ENCODE measurements at places on chromosomes 6 and 20. TPM values are rescaled to one million over a fixed set of nuclear protein-coding genes. Genes with fewer than 3 reads are reported as not detected.

Gene ABHD16B
- total RNA-seq = not detected

Gene NINL
- 2.6 TPM for total RNA-seq

Gene CRYBG1
- total RNA-seq = 1.7 TPM

Gene PLAGL1
- total RNA-seq = 15.6 TPM

Gene TTLL9
- not detected for total RNA-seq

Gene FARS2
- 17.9 TPM for total RNA-seq

- no peak for DNase-seq
Observed at GRCh38 chr20:1897965-1898464, 2.8 kb downstream of the SIRPA start.

- DNase-seq = no peak
Observed at GRCh38 chr6:123226398-123226797, 230.4 kb downstream of the CLVS2 start.

GRCh38 chr6:92446052-92446451, 973.3 kb downstream of the EPHA7 start:
- no peak for DNase-seq

- DNase-seq = no peak
Observed at GRCh38 chr20:61487997-61488371, 235.9 kb downstream of the CDH4 start.

GRCh38 chr6:86685230-86685797, 252.0 kb upstream of the HTR1E start:
- no peak for DNase-seq

DNA sequence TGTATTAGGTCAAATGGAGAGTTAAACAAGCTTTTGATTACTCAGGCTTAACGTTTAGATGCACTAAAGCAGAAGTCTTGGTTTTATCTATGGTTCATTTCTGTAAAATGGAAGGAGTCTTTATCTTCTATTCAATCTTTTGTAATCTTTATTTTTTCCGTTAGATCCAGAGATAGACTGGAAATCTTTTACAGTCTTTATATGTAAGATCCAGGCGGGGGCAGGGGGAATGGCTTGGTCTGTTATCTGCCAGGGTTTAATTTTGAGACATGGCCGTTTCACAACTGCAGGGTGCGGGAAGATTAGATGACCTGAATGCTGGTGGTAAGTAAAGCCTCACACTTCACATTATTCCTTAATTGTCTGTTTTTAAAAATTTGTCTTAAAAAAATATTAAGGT, 3.7 kb downstream of the AKAP12 start:
- no peak for DNase-seq

DNA sequence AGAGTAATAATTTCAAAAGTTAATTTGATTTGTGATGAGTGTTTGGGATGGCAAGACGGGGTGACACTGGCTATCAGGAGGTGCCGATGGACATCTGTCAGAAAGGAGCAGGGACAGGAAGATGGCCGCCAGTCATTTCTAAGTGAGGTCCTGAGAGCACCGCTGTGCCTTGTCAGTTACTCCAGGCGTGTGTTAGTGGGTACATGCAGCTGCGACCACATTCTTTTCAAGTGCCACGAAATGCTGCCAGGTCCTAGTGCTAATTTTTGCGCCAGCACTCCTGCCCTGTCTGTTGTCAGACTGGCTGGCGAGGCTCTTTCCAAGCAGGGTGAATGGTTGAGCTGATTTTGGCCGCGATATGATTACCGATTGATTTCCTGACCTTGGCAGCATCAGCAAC, 64.6 kb upstream of the INSM1 start:
- DNase-seq = no peak

DNA sequence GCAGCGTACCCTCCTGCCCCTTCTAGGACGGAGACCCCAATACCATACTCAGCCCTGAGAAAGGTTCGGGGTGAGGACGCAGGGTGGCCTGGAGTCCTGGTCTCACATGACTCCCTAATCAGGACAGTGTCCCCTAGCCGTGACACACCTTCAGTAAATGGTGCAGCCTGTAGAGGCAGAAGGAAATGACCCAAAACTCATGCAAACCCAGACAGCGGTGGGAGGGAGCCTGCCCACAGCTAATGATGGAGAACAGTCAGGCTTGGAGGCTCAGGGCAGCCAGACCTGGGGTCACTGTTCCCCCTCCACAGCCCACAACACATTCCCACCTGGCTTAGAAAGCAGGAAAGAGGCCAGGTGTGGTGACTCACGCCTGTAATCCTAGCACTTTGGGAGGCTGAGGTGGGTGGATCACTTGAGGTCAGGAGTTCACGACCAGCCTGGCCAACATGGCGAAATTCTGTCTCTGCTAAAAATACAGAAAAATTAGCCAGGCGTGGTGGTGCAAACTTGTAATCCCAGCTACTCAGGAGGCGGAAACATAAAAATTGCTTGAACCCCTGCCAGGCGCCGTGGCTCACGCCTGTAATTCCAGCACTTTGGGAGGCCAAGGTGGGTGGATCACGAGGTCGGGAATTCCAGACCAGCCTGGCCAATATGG, 8.8 kb upstream of the HMGA1 start:
- no peak for DNase-seq

GRCh38 chr20:43755390-43755789, 28.6 kb upstream of the GTSF1L start:
- no peak for DNase-seq

GRCh38 chr6:168681748-168682147, 240.8 kb downstream of the SMOC2 start:
- no peak for DNase-seq

DNA sequence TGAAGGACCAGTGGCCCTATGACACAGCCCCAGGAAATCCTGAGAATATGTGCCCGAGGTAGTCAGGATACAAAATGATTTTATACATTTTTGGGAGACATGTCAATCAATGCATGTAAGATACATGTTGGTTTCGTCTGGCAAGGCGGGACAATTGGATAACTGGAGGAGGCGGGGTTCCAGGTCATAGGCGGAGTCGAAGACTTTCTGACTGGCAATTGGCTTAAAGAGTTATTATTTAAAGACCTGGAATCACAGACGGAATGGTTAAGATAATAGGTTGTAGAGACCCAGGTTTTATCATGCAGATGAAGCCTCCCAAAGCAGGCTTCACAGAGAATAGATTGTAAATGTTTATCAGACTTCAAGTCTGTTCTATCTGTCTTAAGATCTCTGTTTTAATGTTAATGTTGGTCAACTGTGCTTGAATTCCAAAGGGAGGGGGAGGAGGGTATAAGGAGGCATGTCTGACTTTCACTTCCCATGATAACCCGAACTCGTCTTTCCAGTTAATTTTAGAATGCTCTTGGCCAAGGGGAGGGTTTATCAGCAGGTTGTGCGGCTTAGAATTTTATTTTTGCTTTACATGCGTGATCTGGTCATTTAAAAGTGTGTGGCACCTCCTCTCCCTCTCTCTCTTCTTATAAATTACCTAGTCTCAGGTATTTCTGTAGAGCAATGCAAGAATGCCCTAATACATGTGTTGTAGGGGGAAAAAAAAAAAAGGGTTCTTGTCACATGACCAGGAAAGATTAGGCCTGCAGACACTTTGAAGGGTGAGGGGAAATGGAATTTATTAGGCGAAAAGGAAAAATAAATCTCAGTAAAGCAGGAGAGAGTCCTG, 230.7 kb downstream of the NFATC2 start:
- DNase-seq = no peak

DNA sequence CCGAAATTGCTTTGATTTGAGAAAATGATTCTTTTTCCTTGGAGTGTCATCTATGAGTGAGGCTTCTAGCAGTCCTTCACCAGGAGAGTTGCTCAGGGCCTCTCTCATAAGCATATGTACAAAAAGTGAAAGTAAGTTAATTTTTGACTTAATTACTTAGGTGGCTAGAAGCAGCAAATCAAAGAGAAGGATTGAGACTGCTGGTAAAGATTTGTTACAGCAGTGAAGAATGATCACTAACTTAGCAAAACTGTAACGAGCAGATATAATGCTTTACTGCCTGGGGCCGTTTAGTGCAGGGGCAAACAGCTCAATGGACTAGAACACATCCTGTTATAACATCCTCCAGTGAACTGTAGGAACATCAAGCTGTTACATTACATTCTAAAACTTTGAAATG, 167.8 kb upstream of the RIPOR2 start:
- DNase-seq = no peak

- no peak for DNase-seq
Observed at GRCh38 chr20:46649650-46649949, 1.7 kb downstream of the SLC13A3 start.

DNA sequence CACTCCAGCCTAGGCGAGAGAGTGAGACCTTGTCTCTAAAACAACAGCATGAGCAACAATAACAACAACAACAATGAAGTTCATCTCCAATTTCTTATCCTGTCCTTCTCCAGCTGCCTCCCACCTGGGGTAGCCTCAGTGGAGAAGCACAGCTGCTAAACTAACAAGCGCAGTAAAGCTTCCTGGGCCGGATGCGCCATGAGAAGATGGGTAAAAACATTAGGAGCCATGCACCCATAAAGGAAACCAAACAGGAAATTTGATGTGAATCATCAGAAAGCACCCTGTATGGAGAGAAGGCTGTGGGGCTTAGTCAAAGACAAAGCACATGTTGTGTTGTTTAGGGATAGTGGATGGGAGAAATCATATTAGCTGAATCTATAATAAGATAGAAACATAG, 61.1 kb upstream of the CCN6 start:
- DNase-seq = no peak

DNA sequence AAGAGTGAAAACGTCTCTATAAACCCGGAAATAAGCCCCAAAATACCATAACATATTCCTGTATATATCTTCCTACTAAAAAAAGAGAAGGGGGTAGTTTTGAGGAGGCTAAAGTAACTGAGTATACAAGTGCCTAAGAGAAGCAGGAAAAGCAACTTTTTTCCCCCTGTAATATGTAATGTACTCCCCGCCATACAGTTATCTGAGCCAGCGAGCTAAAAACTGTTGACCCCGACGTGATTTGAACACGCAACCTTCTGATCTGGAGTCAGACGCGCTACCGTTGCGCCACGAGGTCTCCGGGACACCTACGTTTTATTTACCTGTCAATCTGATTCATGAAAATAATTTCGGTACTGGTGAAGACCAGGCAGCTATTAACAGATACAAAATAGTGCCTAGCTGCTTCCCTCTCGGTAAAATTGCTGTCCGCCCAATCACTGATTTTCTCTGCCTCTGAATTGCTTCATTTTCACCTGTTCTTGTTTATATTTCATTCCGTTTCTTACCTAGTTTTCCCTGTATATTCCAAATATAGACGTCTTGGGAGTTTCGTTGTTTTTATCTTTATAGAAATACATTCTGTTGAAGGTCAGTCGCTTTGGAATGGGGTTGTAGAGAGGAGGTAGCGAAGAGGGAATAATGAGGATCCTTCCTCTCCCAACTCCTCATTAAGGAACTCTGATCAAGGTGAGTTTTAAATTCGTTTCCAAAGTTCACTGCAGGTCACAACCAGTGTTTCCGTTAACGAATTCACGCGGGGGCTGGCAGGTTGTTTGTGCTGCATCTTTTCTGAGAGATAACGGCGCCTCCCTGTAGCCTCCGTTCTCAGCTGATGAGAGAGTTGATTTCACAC, 33.6 kb upstream of the BTN3A2 start:
- DNase-seq = no peak

- peak; percentile 98 for DNase-seq
Observed at GRCh38 chr20:33666293-33667244, at the start of gene ACTL10. Gene ACTL10, plus strand, starts transcription at chr20:33666943. Its CDS starts 555 bp downstream, at chr20:33667498.
